ENCODE measurements at places on chromosomes 1 and 21. TPM values are rescaled to one million over a fixed set of nuclear protein-coding genes. Genes with fewer than 3 reads are reported as not detected.

The FCRL4 gene
- total RNA-seq, result not detected

The POGK gene
- 17.7 TPM for total RNA-seq

The LRRC39 gene
- not detected for total RNA-seq

The C1orf115 gene
- total RNA-seq, result 3.6 TPM
